Fibroblast of villous mesenchyme (primary cell): ENCODE measurements at places on chromosomes 4 and X. TPM values are rescaled to one million over a fixed set of nuclear protein-coding genes. Genes with fewer than 3 reads are reported as not detected.

Gene ADGRG4
- total RNA-seq, result not detected in 2 replicates

- no peak for DNase-seq
These were observed 208.8 kb upstream of the CLNK start for GRCh38 chr4:10893395-10893794.

Gene FSTL5
- 0.32 TPM in 1 of 2 replicates, not detected in the other for total RNA-seq

GRCh38 chrX:103847174-103847870 is 15.3 kb upstream of the RAB9B start:
- DNase-seq, result no peak

DNA sequence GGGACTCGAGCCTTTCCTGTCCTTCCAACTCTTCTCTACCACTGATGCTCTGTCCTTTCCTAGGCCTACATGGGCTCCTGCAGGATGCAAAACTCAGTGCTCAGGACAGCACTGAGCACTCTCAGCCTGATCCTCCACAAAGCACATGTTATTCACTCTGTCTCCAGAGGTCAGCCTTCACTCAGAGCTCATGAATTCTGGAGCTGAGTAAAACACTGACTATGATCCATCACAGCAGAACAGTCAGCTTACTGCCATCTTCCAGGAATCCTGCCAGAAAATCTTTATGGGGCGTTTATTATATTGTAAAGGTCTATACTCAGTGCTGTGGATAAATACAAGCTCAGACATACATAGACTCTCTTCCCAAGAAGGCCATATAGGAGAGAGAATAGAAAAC is 121.5 kb upstream of the CPEB2 start:
- DNase-seq, result no peak

DNA sequence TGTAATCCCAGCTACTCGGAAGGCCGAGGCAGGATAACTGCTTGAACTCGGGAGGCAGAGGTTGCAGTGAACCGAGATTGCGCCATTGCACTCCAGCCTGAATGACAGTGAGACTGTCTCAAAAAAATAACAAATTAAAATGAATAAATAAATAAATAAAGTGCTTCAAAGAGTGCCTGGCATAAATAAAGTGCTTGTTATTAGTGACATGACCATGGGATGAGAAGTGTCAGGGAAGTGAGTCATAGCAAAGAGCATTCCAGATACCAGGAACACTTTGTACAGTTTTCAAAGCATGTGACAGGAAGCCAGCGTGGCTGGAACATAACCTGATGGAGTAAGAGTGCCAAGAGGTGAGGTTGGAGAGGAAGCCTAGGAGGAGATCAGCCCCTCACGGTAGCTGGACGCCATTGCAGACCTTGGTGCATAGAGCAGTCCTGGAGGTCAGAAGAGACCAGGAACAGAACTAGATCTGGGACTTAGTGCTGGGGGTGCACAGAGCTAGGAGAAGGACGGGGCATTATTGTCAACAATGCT is 6.0 kb upstream of the WDR13 start:
- peak; percentile 93 for DNase-seq

DNA sequence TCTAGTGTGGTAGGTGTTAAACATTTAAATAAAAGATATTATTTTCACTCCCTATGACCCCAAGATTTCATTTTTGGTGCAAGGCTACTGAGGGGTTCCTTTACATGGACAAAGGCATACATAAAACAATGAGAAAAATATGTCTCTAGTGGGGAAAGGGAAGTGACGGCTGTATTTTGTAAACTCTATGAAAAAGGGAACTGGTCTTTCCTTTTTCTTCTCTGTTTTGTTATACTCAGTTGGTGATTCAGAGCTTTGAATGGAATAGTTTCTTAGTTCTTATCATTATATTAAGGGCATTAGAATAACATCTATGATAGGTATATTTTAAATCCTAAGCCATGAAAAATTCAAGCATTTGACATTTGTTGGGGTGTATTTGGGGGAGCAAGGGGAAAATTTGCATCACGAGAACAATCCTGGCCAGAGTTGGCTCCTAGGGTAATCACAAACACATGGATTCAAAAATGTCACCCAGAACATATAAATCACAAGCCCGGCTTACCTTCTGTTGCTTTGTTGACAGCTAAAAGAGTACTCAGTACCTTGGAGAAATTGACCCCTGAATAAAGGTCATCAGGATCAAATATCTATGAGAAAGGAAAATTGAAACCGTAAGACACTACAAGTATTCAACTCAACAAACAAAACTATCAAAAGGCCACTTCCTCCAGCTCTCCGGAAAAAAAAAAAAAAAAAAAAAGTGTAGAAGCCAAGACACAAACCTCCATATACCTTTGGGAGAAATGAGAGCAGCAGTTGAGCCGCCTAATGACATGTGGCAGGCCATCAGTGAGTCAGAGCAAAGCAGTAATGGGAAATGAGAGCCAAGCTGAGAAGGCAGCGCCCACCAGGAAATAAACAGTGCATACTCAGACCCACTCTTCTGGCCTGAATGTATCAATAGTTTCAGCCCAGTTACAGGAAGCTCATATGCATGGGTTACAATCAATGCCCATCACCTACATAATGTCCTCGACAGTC is 33.4 kb downstream of the ARHGEF6 start:
- no peak for DNase-seq

DNA sequence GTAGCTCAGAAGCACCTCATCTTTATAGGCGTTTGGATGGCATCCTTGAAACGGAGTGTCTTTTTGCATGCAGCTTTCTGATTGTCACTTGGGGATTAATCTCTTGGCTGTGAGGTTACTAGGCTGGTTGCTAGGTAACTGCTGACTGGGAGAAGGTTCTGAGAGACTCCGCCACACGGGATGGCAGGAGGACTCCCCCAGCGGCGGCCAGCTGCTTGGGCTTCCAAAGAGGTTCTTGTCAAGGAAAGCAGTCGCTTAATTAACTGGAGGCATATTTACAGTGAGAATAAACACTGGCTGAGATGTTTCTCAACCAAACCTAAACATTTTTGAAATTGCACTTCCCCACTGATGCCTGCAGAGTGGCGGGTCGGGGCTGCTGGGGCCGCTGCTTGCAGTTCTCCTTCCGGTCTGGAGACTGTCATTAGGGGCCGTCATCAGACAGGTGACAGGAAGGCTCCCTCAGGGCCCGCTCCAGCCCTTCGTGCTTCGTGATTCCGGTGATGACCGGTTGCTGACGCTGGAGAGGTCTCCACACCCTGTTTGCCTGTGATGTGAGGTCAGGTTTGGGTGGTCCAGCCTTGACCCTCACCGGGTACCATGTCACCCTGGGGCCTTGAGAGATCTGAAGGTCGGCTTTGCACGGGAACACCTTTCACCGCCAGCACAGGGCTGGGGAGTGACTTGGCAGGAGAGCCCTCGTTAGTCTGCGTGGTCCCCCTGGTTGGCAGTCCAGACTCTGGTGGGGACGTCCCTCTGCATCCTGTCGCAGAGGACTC is 9.1 kb downstream of the NSG1 start:
- DNase-seq, result peak; percentile 67

Gene STARD8
- 0.97 and 2.6 TPM in 2 replicates for total RNA-seq

Gene DUX4
- not detected in 2 replicates for total RNA-seq

GRCh38 chrX:123773258-123773988 is 40.6 kb upstream of the THOC2 start:
- DNase-seq, result no peak

DNA sequence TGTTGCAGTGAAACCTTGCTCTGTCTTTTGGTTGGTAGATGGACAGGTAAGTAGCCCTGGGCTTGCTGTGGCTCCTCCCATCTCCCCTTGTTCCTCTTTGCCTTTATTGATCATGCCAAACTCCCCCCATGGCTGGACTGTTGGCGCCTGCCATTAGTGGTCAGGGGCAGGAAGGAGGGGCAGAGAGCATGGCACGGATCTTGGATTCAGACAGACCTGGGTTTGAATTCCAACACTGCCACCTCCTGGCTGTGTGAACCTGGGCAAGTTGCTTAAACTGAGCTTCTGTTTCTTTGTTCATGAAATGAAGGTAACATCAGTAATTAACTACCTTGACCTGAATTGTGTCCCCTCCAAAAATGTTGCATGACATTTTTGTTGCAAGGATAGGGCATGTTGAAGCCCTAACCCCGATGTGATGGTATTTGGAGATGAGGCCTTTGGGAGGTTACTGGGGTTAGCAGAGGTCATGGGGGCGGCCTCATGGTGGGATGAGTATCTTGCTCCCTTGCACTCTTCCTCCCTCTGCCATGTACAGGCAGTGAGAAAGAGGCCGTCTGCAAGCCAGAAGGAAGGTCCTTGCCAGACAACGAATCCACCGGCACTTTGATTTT is 6.0 kb downstream of the SLC2A9 start:
- peak; percentile 15 for DNase-seq

GRCh38 chrX:18574591-18574990 is 97.3 kb downstream of the RS1 start:
- DNase-seq, result peak; percentile 61

- no peak for DNase-seq
These were observed 4.8 kb downstream of the USP38 start for GRCh38 chr4:143189528-143189927.

GRCh38 chr4:80362578-80363181 is 27.1 kb downstream of the CFAP299 start:
- peak; percentile 22 for DNase-seq

DNA sequence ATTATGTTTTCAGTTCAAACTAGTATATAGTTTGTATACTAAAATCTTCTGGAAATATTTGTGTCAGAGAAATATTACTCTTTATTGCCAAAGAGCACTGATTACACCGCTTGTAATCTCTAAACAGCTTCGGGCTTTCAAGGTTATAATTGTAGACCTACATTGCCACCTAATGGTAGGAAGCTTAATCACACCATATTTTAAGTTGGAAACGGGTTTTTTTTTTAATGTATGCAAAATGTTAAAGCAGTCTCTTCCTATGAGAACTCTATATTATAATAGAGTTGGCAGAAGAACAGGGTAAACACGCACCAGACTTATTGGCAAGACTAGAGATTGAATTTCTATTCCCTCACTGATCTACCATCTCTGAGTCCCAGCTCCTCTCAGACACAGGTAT is 19.5 kb upstream of the NFXL1 start:
- DNase-seq, result peak; percentile 67

- no peak for DNase-seq
These were observed 583.7 kb downstream of the TRIML1 start for GRCh38 chr4:188722911-188723310.

Gene MAGEA8
- total RNA-seq, result not detected in 2 replicates

Gene ATXN3L
- not detected in 2 replicates for total RNA-seq

- peak; percentile 6 for DNase-seq
These were observed 246.6 kb downstream of the OPHN1 start for GRCh38 chrX:68186552-68187262.

Gene SLC10A4
- under 0.01 TPM in 1 of 2 replicates, not detected in the other for total RNA-seq

GRCh38 chrX:34147345-34147744 is 15.2 kb upstream of the FAM47A start:
- DNase-seq, result no peak

Gene BEND2
- total RNA-seq, result not detected in 2 replicates

- DNase-seq, result no peak
These were observed 6.6 kb downstream of the REST start for GRCh38 chr4:56914336-56914735.

GRCh38 chr4:38512840-38513239 is 151.2 kb upstream of the KLF3 start:
- no peak for DNase-seq

GRCh38 chr4:174626342-174627008 is 104.2 kb upstream of the HPGD start:
- DNase-seq, result no peak

GRCh38 chr4:27684610-27685011 is 824.0 kb downstream of the STIM2 start:
- peak; percentile 40 for DNase-seq

- no peak for DNase-seq
These were observed 444 bp upstream of the ARHGAP6 start for GRCh38 chrX:11666164-11666563.

DNA sequence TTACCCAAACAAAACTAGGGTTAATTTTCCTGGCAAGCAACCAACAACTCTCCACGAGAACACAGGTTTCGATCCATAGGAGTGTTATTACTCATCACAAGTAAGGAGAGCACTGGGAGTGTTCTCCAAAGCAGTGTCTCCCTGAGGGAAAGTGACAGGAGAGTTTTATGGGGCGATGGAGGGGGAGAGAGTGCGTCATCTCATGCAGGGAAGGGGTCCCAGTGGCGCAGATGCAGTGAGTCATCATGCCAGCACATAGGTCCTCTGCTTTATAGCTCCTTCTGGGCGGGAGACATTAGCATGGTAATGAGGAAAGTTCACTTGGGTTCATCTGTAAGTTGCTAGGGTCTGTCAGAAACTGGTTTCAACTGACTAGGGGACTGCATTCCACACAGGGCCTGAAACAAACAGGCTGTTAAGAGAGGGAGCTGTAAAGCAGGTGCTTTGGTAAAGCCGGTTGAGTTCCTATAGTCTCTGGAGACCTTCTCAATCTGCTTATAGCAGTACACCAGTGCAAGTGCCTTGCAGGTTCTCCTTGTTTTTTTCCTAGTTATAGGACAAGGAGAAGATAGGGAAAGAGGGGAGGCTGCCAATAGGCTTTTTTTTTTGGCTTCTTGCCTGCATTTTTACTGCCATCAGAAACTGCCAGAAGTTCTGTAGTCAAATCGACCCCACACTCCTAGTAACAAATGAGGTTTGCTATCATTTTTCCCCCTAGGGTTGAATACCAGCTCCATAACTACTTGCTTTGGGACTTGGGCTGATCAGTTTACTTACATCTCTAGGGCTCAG is 12.8 kb upstream of the BOD1L1 start:
- peak; percentile 84 for DNase-seq

- DNase-seq, result no peak
These were observed 34.6 kb downstream of the WDR1 start for GRCh38 chr4:10082047-10082446.

GRCh38 chr4:150348079-150348478 is 233.9 kb upstream of the MAB21L2 start:
- peak; percentile 45 for DNase-seq

GRCh38 chrX:79080141-79080540 is 64.3 kb upstream of the GPR174 start:
- no peak for DNase-seq

DNA sequence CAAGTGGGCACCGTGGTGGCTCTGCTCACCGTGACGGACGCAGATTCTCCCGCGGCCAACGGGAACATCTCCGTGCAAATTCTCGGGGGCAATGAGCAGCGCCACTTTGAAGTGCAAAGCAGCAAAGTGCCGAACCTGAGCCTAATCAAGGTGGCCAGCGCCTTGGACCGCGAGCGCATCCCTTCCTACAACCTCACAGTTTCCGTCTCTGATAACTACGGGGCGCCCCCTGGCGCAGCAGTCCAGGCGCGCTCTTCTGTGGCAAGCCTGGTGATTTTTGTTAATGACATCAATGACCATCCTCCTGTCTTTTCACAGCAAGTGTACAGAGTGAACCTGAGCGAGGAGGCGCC is 2.7 kb downstream of the FAT4 start:
- DNase-seq, result peak; percentile 43

- DNase-seq, result peak; percentile 26
These were observed 117.9 kb downstream of the TBC1D19 start for GRCh38 chr4:26701786-26702227.
